Activated effector memory CD4-positive, alpha-beta T cell treated with Interleukin-2 at 50 U/mL for 16 hours (primary cell): ENCODE measurements at places on chromosomes 5 and 9.

DNA sequence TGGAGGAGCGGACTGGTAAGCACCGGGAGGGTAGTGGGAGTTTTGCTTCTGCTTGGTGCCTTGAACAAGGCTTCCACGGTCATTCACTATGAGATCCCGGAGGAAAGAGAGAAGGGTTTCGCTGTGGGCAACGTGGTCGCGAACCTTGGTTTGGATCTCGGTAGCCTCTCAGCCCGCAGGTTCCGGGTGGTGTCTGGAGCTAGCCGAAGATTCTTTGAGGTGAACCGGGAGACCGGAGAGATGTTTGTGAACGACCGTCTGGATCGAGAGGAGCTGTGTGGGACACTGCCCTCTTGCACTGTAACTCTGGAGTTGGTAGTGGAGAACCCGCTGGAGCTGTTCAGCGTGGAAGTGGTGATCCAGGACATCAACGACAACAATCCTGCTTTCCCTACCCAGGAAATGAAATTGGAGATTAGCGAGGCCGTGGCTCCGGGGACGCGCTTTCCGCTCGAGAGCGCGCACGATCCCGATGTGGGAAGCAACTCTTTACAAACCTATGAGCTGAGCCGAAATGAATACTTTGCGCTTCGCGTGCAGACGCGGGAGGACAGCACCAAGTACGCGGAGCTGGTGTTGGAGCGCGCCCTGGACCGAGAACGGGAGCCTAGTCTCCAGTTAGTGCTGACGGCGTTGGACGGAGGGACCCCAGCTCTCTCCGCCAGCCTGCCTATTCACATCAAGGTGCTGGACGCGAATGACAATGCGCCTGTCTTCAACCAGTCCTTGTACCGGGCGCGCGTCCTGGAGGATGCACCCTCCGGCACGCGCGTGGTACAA, 556 bp downstream of the PCDHGC3 start:
- no peak for DNase-seq

- DNase-seq, result no peak
Observed at GRCh38 chr5:59037941-59038797, 455.3 kb downstream of the RAB3C start.

GRCh38 chr9:37521111-37521510, 35.4 kb downstream of the POLR1E start:
- DNase-seq, result no peak

DNA sequence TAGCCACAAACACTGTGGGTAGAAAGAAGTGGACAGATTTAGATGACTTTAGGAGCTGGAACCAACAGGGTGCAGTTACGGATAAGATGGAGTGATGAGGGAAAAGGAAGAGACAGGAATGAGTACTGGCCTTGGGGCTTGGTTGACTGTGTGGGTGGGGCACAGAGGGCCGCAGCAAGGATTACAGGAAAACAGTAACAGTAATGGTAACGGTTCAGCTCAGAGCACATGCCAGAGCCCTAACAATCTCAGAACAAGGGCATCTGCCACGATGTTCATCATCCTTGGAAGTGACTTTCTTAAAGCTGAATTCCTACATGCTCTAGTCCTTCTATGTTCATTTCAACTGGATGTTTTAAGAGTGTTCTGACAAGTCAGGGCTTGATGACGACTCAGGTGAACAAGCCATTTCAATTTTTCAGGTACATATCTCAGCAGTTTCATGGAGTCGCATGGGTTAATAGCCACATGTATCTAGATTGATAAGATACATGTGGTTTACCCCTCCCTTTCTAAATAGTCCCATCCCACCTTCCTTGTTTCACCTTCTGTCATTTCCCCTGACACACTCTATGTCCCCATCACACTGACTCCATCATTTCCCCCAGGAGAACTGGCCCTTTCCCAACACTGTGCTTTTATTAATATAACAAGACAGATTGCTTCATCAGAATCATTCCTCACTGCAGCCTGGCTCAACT, 65.0 kb downstream of the CEMIP2 start:
- no peak for DNase-seq

- no peak for DNase-seq
Observed at GRCh38 chr9:23552876-23553601, 273.0 kb downstream of the ELAVL2 start.

DNA sequence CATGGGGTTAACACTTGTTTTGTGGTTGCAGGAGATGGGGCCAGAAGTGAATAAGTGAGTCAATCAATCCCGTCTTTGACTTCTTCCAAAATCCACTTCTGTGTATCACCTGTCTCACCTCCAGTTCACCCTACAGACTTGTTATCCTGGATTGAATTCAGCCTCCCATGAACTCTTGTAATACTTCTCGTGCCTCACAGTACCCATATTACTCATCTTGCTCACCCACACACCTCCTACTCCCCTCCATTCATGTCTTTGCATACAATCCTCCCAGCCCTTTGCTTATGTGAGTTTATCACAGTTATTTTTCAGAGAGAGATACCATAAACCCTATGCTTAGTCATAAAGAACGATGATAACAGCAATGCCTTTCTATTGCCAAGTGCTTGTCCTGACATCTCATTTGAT, 52.9 kb upstream of the PAPPA start:
- DNase-seq, result no peak

- DNase-seq, result no peak
Observed at GRCh38 chr9:127841087-127841835, 13.2 kb downstream of the ENG start.

- DNase-seq, result no peak
Observed at GRCh38 chr9:106626936-106627335, 236.0 kb upstream of the ZNF462 start.

- no peak for DNase-seq
Observed at GRCh38 chr5:60648175-60648574, 51.8 kb downstream of the DEPDC1B start.

DNA sequence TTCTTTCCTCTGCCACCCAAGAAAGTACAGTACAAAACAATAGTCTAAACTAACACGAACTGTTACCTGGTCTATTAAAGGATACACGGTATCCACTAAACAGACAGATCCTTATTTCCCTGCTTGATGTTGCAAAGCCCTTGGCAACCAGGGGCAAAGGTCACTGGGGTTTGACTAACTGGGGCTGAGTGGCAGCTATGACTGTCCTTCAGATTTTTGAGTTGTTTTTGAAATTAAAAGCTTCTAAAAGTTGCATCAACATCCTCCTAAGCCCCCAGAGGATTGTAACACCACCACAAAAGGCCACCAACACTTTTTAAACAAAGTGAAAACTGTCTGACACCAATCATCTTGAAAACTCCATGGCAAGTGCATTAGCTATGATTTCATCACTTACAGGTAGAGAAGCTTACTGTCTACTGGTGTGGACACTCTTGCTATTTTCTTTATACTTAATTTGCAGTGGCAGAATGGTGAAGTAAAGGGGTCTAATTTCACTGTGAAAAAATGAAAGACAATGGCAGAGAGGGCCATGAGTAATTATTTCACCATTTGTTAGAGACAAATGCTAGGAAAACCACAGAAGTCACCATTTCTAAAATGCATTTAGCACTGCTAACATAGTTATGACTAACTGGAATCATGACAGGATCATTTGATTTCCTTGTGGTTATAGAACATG, 292.4 kb downstream of the EFNA5 start:
- no peak for DNase-seq

- no peak for DNase-seq
Observed at GRCh38 chr9:69465473-69465872, 140.5 kb downstream of the ENTREP1 start.

DNA sequence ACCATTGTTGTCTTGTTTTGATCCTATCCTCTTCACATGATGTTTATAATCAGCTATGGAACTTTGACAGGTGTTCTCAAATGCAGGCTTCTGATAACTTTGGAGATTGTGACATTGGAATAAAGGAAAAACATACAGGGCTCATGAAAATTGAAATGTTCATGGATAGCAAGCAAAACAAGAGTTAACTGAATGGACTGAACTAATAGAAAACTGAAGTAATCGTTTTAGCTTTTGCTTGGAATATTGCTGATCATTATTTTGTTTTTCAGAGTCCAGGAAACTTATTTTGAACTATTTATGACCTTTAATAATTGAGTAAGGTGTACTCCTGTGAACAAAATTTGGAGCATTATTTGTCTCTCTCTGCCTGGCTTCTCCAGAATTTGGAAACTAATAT, 436.7 kb upstream of the CDH9 start:
- DNase-seq, result no peak
